Panc1 (cell line): ENCODE measurements at places on chromosomes 1 and 21.

DNA sequence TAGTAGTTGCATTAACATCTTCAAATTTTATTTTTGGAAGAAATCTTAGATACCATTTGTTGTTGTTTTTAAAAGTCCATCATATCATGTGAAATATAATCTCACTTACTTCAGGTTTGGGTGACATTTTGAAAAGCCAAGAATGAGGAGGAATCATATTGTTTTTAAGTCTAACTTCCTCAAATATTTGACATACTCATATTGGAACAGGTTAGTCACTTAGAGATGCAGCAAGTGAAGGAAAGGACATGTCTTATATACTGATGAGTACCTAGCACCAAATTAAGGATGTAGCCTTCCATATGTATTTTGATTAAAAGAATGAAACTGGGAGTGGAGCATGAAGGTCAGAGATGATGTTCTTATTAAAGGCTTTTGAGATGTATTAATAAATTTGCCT, 23.9 kb downstream of the GBP2 start:
- DNase-seq, result no peak

DNA sequence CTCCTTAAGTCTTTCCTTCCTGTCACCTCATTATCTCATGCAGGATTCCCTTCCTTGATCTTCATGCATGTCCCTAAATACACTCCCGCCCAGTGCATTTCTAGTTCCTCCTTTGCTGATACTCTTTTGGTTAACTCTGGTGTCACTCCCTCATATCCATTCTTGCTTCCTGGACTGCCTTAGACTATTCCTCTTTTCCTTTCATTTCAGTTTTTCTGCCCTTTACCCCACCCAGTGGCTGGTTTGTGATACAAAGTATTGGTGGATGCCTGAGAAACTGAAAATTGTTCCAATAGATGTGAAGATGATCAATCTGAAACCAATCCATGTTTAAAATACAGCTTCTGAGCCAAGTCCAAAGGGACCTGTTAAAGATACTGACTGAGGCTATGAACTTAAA, 553.8 kb upstream of the CAMK1G start:
- no peak for DNase-seq

GRCh38 chr1:225468270-225469020, 40.6 kb upstream of the LBR start:
- DNase-seq, result no peak

DNA sequence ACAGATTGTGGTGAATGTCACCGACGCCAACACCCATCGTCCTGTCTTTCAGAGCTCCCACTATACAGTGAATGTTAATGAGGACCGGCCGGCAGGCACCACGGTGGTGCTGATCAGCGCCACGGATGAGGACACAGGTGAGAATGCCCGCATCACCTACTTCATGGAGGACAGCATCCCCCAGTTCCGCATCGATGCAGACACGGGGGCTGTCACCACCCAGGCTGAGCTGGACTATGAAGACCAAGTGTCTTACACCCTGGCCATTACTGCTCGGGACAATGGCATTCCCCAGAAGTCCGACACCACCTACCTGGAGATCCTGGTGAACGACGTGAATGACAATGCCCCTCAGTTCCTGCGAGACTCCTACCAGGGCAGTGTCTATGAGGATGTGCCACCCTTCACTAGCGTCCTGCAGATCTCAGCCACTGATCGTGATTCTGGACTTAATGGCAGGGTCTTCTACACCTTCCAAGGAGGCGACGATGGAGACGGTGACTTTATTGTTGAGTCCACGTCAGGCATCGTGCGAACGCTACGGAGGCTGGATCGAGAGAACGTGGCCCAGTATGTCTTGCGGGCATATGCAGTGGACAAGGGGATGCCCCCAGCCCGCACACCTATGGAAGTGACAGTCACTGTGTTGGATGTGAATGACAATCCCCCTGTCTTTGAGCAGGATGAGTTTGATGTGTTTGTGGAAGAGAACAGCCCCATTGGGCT, 3.0 kb downstream of the CELSR2 start:
- no peak for DNase-seq

DNA sequence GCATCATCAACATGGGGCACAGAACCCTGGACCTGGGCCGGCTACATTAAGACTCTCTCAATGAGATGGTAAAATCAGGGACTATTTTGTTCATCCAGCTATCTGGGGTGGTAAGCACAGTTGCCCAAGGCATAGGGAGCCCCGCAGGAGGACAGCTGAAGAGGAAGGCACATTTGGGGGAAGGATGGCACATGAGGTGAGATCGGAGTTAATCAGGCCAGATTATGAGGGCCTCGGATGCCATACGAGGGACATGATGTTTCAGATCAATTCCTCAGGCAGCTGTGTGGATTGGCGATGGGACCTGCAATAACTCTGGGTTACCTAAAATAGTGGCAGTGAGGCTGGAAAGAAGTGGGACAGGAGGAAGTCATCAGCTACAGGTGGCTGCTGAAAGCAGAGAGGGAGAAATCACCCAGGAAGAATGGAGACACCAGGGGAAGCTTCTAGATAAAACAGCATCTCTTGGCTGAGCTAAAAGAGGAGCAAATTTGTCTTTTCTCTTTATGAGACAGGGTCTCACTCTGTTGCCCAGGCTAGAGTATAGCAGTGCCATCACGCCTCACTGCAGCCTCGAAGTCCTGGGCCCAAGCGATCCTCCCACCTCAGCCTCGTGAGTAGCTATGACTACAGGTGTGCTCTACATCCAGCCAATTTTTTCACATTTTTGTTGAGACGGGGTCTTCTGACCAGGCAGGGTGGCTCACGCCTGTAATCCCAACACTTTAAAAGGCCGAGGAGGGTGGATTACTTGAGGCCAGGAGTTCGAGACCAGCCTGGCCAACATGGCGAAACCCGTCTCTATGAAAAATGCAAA, 21.1 kb downstream of the TOMM20 start:
- no peak for DNase-seq

- no peak for DNase-seq
Measured at GRCh38 chr1:234691567-234691966, 81.6 kb upstream of the IRF2BP2 start.

- DNase-seq, result no peak
Measured at GRCh38 chr1:215963040-215963439, 395.9 kb downstream of the KCTD3 start.

DNA sequence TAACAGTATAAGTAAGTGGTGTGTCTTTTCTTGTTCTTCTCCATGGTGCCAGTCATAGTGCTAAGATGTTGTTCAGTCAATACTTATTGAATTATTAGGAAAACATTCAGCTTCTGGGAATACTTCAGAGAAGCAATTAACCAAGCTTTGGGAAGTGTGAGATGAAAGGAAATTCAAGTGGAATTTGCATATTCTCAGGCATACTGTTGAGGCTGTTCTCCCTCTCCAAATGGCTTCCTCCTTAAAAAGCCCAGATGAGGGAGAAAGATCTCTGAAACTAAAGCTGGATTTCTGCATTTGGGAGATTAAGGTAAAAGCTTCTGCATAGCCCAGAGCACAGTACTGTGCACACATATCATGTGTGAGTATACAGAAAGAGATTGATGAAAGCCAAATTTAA, 73.4 kb downstream of the MACF1 start:
- DNase-seq, result no peak
